Hematopoietic multipotent progenitor cell treated with erythropoietin and hydrocortisone succinate and interleukin-3 and kit ligand, for 8 days (in vitro differentiated cells): ENCODE measurements at places on chromosomes 2 and 18.

- DNase-seq: peak; percentile 53
These were observed 50.7 kb upstream of the HNRNPA3 start for GRCh38 chr2:177161741-177162460.

- DNase-seq: no peak
These were observed 36.6 kb downstream of the POMC start for GRCh38 chr2:25131567-25132298.

DNA sequence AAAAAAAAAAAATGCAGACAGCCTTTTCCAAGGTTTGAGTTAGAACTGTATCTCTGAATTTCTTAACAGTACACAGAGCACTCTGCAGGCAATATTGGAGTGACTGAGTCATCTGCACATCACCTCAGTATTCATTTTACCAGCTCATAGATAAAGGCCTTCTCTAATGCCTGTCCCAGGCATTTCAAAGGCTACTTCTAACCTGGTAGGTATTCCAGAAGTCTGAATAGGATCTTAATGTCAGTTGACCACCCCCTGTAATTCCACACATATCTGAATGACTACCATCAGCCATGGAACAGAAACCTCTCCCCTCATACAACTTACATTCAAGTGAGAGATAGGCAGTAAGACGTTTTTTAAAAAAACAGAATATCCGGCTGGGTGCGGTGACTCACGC, 9.0 kb downstream of the METTL21A start:
- DNase-seq: no peak

- DNase-seq: no peak
These were observed 18.3 kb upstream of the SERPINB3 start for GRCh38 chr18:63679820-63680606.

GRCh38 chr2:96914332-96914731, 44.5 kb upstream of the SEMA4C start:
- DNase-seq: no peak

DNA sequence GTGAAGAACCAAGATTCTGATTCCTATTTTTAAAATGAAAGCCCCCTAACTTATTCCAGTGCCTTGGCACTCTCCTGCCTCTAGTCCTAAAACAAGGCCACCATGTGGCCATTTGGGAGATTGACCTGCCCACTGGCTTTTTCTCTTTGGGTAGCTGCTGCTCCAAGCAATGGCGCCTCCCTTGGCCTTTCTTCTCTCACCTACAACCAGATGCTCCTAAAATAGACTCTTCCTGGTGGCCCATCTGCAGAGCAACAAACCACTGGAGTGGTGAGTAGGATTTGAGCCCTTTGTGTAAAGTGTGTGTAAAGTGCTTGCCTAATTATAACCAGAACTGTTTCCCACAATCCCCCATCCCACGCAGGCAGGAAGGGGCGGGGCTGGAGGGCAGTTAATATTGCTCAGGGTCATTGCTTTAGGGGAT, 114.2 kb downstream of the FHOD3 start:
- DNase-seq: peak; percentile 32

GRCh38 chr2:28488083-28488830, 7.6 kb upstream of the PLB1 start:
- no peak for DNase-seq

DNA sequence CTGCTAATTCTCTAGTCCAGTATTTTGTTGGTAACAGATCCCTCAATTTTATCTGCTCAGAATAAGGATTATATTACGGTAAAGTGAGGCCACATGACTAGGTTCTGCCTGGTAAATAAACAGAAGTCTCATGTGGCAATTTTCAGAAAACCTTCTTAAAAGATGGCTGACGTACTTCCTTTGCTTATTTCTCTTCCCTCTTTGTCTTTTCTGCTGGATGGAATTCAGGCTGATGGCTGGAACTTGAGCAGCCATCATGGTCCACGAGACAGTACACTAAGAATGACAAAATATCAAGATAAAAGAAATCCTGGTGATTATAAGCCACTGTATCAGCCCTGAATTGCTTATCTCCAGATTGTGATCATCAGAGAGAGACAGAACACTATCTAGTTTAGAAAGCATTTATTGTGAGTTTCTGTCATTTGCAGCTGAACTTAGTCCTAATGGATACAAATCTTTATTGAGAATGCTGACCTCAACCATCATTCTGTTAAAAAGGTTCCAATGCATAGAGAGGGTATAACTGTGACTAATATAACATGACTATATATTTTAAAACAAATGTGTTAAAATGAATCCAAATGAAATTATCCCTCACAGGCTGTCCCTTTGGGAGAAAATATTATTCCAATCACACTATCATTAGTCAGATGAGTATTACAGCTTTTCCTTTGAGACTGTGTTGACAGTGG, 31.8 kb upstream of the SLC8A1 start:
- DNase-seq: no peak

GRCh38 chr2:72293620-72294019, 146.0 kb upstream of the CYP26B1 start:
- no peak for DNase-seq

- no peak for DNase-seq
These were observed 389.8 kb downstream of the GALNT13 start for GRCh38 chr2:154261473-154262027.

GRCh38 chr2:178256382-178257042, 62.2 kb downstream of the OSBPL6 start:
- no peak for DNase-seq

GRCh38 chr2:88829607-88830463, 138.4 kb downstream of the RPIA start:
- DNase-seq: no peak

DNA sequence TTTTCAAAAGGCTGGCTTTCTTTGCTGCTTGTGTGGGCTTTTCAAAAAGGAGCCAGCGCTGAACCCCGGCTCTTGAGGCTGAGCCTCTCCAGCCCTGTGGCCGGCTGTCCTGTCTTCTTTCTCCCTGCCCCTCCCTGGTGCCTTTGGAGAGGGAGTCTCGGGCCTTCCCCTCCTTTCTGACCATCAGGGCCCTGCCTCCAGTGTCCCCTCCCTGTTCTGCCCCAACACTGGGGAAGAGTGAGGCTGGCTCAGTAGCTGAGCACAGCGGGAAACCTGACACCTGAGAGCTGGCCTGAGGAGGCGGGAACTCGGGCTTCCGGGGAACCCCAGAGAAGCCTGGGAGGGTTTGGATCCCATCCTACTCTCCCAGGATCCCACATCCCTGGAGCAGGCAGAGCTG, 232.1 kb downstream of the LOXHD1 start:
- no peak for DNase-seq

GRCh38 chr2:171404261-171404660, 29.5 kb downstream of the METTL8 start:
- no peak for DNase-seq

DNA sequence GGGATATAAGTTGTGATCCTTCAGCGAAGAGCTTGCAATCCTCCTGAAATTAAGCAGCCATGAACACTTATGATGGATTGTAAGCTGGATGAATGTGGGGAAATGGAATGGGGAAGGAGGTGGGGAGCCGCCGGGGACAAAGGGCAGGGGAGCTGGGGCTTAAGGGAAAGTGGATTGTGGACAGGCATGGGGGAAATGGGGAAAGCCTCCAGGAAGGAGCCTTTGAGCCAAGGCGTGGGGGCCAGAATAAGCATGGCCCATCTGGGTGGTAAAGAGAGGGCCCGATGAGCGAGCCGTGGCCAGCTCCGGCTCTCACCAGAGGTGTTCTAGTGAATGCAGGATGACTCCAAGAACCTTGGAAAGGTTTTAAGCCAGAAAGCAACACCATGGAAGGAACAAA, 124.0 kb downstream of the SMAD7 start:
- no peak for DNase-seq

DNA sequence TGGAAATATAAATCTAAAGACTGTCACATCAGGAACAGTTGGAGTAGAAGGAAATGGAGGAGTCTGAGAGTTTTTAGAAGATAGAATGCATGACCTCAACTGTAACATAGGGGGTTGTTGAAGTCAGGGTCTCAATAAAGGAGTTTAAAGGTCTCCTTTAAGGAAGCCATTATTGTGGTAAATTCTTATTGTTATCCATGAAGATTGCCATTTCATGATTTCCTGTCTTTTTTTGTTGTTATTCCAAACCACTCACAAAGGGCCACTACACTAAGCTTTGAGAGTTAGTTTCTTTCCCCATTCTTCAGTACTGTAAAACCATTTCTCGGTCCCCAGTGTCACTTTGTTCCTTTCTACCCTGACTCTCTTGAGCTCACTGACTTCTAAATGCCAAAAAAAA, 134.0 kb downstream of the DTNA start:
- no peak for DNase-seq

DNA sequence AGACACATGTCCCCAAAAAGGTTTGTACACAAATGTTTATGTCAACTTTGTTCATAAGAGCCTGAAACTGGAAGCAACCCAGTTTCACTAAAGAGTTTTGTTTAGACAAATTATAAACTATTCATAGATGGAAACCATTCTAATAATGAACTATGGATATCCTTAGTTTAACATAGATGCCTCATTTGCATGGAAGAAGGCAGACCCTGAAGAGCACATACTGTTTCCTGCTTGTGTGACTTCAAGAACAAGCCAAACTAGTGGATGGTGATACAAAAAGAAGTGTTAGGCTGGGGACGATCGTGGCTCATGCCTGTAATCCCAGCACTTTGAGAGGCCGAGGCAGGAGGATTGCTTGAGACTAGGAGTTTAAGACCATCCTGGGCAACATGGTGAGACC, 48.1 kb downstream of the ACOXL start:
- DNase-seq: no peak

GRCh38 chr18:71442731-71443141, 1101.4 kb downstream of the CBLN2 start:
- DNase-seq: no peak

GRCh38 chr2:127644066-127645025, 1.6 kb upstream of the GPR17 start:
- DNase-seq: no peak

DNA sequence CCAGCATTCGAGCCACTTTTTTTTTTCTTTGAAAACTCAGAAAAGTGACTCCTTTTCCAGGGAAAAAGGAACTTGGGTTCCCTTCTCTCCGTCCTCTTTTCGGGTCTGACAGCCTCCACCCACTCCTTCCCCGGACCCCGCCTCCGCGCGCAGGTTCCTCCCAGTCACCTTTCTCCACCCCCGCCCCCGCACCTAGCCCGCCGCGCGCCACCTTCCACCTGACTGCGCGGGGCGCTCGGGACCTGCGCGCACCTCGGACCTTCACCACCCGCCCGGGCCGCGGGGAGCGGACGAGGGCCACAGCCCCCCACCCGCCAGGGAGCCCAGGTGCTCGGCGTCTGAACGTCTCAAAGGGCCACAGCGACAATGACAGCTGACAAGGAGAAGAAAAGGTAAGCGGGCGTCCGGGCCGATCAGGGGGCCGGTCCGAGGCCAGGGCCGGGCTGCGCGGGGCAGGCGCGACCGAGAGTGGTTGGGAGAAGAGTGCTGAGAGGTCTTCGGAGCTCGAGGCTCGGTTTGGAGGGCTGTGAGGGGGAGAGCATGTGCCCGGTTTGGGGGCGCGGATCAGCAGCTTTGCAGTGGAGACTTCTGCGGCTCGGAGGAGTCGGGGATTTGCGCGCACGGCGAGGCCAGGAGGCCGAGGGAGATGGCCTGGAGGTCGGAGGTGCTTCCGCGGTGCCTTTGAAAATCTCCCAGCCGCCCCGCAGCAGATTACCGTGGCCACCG, 502 bp downstream of the EPAS1 start:
- DNase-seq: no peak

GRCh38 chr2:96842600-96842999, 1.2 kb downstream of the ANKRD23 start:
- no peak for DNase-seq

- DNase-seq: no peak
These were observed 17.6 kb downstream of the FMNL2 start for GRCh38 chr2:152352616-152353015.

DNA sequence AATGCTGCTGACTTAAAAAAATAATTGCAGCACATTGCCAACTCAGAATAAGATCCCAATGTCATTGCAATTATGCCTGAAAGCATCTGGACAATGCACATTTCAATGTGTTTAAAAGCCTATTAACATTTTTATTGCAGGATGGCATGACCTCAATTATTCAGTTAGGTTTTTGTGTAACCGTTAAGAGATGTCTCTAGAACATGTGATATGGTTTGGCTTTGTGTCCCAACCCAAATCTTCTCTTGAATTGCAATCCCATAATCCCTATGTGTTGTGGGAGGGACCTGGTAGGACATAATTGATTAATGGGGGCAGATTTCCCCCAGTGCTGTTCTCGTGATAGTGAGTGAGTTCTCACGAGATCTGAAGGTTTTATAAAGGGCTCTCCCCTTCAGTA, 43.2 kb upstream of the ZC3H15 start:
- DNase-seq: no peak

DNA sequence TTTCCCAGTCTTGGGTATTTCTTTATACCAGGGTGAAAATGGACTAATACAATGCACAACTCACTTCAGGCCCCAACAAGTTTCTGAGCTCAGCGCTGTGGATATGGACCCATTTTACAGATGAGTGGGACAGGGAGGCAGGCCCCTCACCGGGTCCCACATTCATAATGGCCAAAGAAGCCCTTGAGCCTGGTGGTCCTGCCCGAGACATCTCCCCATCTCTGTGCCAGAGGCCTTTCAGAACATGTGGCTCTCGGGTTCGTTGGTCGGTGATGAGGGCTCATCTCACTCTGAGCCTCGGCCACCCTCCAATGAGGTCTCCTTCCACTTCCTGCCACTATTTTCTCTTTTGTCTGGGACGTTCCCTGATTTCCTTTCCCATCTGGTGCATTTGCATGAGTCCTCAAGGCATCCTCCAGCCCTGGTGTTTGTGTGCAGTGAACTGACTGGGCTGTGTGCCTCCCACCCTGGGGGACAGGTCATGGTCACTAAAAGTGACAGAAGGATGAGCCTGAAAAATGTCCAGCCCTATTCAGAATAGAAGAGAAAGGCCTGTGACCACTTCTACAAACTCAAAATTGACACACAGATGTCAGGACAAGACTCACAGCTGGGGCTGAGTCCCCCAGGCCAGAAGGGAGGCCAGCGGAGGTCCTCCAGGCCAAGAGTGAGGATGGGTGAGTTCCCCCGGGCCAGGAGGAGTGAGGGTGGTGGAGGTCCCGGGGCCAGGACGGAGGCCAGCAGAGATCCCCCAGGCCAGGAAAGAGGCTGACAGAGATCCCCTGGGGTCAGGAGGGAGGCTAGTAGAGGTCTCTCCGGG, 134.5 kb downstream of the PTGR3 start:
- no peak for DNase-seq

- DNase-seq: no peak
These were observed 468.3 kb upstream of the RAB12 start for GRCh38 chr18:8140841-8141501.

- no peak for DNase-seq
These were observed 17.4 kb downstream of the RTTN start for GRCh38 chr18:70188113-70188512.

DNA sequence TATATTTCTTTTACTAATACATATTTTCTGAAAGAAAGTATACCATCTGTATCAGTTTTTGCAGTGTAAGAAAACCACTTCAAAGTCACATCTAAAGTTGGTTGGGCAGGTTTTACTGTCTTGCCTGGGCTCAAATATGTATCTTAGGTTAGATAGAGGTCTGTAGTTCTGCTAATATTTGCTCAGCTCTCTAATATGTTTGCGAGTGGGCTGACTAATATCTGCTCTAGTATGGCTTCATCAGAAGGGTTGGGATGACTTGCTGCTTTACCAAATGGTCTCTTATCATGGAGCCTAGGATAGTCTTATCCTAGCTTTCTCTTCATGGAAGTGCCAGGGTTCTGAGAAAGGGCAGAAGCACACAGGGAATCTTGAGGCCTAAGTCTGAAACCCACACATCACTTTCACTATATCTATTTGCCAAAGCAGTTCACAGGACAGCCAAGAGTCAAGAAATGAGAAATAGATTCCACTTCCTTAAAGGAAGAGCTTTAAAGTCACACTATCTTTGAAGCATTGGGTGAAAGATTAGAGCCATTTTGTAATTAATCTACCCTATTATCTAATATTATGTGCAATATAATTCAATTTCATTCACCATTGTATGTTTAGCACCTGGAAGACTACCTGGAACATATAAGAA, 610.0 kb downstream of the KCNJ3 start:
- no peak for DNase-seq
